ENCODE measurements at places on chromosomes 13 and 19.

DNA sequence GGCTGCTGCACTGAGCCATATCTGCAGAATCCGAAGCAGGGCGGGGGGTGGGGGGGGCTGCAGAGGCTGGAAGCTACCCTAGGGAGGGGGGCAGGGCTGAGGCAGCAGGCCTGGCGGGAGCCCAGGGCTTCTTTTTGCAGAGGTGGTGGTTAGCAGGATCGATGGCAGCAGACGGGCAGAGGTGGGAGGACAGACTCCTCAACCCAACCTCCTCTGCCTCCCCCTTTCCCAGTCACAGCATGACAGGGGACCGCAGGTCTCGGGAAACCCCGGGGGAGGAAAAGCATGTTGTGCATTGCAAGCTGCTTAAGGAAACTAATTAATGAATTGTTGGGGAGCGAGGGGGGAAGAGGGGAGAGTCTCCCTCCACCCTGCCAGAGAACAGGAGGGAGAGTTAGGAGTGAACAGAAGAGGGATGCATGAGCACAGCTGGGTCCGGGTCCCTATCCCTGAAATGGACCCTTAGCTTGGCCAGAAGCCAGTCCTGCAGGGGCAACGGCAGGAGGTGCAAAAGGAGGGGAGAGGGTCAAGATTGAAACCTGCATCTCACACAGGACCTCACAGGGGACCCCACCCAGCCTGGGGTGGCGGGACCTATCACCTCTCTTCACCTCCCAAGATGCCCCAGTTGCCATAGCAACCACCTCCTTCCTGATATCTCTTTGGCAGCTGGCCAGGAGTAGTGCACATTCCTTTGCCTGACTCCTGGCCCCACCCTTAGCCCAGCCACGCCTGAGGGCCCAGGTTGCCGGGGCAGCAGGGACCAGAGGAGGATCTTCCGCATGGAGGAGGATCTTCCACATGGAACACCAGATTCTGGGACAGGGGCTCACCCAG lies 1.8 kb downstream of the FXYD7 start:
- no peak for DNase-seq

- peak; percentile 36 for DNase-seq
These were observed at the start of gene CLEC11A for GRCh38 chr19:50723069-50723468. Gene CLEC11A (plus strand): TSS chr19:50723364. CDS start chr19:50723526, 162 bp downstream.

DNA sequence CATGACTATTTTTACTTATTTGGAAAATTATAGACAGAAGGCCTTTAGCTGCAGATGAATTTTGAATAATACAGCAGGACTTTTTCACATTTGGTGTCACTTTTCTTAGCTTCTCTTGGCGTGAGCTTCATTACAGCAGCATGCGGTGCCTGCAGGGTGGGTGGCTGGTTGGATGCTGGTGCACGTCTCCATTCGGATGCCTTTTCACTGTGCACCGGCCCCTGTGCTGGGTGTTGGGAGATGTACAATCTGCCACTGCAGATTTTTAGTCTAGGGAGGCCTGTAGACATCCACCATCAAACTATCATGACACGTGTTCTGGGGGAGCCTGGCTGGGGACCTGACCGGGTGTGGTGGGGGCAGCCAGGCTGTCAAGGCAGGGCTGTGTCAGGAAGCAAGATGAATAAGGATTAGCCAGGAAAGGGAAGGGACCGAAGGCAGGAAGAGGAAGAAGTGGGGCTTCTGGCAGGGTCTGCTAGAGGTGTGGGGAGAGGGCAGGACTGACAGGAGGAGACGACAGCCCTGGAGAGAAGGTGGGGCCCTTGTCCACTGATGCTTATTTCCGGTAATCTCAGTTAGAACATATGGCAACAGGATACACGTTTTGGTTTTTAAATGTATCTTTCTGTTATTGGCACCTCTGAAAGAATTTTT lies 88.8 kb downstream of the ARHGEF7 start:
- no peak for DNase-seq

GRCh38 chr13:92560883-92561282 lies 665.7 kb upstream of the GPC6 start:
- DNase-seq: no peak

DNA sequence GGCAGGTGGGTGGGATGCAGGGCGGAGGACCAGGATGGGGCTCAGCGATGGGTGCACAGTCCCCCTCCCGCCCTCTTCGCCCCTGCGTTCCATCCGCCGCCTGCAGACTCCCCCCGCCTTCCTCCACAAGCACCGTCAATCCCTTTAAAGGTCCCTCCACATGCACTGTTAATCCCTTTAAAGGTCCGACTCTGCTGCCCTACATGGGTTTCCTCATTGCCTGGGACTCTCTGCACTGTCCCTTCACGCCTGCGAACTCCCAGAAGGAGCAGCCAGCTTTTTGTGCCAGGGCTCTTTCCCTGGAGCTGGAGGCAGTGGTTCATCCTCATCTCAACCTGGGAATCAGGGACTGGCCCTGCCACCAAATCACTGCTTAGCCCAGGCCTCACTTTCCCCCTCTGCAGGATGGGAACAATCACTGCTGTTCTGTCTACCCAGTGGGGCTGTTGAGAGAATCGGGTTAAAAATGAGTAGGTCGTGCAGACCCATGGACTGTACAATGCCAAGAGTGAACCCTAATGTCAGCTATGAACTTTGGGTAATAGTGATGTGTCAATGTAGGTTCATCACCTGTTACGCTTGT lies 20.4 kb downstream of the ZNF574 start:
- no peak for DNase-seq

DNA sequence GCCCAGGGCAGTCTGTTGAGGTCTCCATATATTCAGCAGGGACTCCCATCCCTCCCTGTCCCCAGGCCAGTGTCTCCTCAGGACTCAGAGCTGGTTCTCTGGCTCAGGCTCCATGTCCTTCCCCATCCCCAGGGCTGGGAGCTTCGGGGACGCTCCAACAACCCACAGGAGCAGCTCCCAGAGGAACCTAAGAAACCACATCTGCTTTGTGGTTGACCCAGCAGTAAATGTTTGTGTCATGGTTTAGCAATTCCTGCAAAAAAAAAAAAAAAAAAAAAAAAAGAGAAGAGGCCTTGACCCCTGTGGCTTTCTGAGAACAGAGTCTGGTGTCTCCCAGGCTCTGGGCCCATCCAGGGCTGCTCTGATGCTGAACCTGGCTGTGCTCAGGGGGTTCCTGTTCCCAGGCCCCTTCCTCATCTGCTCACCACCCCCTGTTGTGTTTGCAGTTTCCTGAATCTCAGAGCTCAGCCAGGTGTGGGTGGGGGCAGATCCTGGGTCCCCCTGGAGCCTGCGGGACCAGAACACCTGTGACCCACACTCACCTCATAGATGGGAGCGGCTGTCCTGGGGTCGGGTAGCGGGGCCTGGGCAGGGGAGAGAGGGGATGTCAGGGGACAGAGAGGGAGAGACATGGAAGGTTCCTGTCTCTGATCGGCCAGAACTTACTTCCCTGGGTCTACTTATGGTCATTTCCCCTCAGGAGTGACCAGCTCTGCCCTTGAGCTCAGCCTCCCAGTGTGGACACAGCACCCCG lies 25.2 kb upstream of the CEACAM1 start:
- DNase-seq: no peak

- DNase-seq: no peak
These were observed 33.0 kb upstream of the PEG3 start for GRCh38 chr19:56873493-56873892.

DNA sequence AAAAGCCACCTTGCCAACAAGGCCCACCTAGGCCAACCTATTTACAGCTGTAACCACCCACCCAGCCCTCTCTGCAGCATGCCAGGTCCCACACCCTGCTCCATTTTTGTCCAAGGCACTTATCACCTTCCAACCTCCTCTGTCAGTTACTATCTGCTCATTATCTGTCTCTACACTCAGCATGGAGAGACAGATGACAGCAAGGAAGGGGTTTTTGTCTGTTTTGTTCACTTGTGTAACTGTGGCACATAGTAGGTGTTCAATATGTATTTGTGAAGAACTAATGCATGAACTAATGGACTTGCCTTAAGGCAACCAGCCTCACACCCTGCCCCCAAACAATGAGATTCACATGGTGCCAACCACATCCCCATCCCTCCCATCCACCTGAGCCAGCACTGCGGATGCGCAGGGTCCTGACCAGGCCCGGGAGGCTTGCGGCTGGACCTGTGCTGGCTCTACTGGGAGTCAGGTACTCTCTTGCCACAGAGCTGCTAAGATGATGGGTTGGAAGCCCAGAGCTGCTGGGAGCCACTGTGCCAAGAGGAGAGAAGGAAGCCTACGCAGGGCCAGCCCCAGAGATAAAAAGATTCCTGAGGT lies 17.3 kb downstream of the DEDD2 start:
- DNase-seq: no peak

- no peak for DNase-seq
These were observed 52.5 kb upstream of the CLDN10 start for GRCh38 chr13:95499811-95500712.

DNA sequence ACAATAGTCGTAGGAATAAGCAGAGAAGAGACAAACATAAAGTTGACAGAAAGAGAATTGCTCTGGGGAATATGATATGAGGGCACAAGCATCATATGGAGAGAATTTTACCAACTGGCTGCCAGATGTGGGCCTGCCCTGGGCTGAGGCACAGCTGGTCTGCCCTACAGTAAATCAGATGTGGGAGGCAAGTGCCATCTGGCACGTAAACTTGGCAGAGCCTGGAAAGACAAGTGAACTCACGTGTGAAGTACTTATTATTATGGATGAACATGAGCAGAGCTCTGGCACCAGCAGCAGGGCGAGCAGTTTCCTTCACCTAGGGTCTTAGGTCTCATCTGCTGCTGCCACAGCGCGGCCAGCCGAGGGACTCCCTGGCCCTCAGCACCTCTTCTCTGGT lies 20.6 kb downstream of the PCDH8 start:
- DNase-seq: no peak

DNA sequence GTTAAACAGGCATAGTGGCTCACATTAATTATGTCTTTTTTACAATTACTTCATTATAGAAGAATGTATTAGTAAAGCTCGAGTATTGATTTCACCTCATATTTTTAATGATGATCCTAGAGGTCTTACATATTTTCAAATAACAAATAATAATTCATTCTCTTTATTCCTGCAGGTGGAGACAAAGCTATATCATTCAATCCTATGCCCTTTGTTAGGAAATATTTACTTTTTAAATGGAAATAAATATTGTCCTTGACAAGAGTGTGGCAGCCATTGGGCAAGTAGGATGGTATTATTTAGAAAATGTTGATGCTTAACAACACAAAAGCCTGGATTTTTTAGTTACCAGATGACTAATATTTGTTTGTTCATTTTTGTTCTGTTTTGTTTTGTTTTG lies 127.6 kb downstream of the COG6 start:
- DNase-seq: no peak

DNA sequence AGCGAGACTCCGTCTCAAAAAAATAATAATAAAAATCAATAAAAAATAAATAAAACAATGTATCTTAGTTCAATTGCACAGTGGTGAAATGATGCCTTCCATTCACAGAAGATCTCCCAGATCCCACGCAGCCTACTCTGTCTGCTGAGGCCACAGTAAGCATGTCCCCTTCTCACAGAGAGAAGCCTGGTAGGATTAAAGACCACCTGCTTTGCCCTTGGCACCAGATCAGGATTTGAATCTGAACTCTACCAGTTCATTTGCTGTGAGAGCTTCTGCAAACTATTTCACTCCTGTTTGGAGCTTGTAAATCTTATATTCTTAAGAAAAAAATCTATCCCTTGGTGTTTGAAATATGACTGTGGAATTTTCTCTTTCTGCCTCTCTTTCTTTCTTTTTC lies 2.2 kb upstream of the SLC7A1 start:
- no peak for DNase-seq

DNA sequence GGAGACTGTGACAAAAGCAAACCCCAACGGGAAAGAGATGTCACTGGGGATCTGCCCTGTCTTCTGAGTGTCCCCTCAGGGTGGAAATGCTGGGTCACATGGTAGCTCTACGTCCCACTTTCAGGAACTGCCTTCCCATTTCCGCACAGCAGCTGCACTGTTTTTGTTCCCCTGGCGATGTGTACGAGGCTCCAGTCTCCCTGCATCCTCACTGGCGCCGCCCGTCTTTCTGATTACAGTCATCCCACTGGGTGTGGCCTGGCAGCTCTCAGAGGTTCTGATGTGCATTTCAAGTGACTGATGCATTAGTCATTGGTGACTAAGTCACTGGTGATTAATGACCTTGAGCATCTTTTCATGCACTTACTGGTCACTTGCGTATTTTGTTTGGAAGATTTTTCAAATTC lies 21.2 kb downstream of the PCID2 start:
- DNase-seq: peak; percentile 46

DNA sequence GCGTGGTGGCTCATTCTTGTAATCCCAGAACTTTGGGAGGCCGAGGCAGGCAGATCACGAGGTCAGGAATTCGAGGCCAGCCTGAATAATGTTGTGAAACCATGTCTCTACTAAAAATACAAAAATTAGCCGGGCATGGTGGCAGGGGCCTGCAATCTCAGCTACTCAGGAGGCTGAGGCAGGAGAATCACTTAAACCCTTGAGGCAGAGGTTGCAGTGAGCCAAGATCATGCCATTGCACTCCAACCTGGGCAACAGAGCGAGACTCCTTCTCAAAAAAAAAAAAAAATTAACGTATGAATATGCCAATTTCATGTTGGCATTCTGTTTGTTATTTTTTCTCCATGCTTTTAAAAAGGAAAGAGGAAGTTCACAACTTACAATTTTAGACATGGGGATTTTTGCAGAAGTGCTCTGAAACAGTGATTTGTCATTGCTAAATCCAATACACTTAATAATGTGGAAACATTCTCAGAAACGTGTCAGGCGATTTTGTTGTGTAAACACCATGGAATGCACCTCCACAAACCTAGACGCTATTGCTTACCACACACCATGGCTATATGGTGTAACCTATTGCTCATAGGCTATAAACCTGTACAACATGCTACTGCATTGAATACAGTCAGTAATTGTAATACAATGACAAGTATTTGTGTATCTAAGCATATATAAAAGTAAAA lies 115.9 kb upstream of the PCDH20 start:
- no peak for DNase-seq

DNA sequence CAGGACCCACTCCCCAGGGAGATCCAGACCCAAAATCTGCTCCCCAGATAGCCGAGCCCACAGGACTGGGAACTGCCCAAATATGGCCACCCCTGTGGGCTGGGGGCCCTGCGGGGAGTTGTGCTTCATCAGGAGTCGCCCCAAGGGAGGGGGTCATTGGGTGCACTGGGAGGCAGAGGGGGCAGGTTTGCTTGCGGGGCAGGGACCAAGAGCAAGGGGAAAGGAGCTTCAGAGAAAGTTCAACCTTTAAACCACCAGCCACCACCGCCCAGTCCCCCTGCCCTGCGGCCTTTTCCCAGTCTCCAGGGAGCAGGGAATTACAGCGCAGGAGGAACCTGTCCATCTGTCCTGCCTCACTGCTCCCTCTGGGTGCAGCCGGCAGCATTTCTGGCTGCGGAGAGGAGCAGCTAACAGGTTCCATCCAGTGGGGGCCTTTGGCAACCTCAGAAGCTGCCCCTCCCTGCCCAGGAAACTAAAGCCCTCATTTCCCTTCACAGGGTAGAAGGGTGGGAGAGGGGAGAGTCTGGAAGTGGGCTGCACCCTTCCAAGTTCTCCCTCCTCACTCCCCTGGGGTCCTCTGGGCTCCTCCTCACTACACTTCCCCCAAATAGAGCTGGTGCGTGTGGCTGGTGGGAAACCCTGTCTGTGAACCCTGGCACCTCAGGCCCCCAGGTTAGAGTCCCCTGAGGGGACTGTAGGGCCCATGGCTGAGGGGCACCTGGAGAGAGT lies 13.8 kb upstream of the ASF1B start:
- DNase-seq: no peak
